Activated CD4-positive, alpha-beta T cell treated with anti-CD3 and anti-CD28 coated beads for 36 hours (primary cell): ENCODE measurements at places on chromosomes 7 and 10.

GRCh38 chr7:138166681-138167080 lies 90.4 kb downstream of the AKR1D1 start:
- no peak for DNase-seq

- no peak for DNase-seq
These were observed 282.8 kb downstream of the RPS24 start for GRCh38 chr10:78316451-78316931.

GRCh38 chr7:157013101-157013500 lies 2.6 kb upstream of the MNX1 start:
- DNase-seq: no peak

DNA sequence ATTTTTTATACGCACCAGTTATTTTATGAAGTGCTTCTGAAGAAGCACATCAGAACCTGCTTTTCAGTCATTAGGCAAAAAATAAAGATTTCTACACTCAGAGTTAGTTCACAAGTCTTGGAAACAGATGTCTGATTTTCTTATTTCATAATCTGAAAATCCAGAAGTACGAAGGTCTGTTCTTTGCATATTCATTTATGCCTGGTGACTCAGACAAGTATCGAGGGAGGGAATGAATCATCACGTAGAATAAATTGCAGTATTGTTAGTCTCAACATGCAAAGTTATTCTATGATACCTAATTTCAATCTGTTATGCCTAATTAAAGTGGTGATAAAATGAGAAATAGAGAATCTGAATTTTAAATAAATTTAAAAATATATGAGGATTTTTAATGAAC lies 113.6 kb upstream of the SEM1 start:
- no peak for DNase-seq

- DNase-seq: peak; percentile 86
These were observed 2.2 kb downstream of the CYP17A1 start for GRCh38 chr10:102835007-102835482.

DNA sequence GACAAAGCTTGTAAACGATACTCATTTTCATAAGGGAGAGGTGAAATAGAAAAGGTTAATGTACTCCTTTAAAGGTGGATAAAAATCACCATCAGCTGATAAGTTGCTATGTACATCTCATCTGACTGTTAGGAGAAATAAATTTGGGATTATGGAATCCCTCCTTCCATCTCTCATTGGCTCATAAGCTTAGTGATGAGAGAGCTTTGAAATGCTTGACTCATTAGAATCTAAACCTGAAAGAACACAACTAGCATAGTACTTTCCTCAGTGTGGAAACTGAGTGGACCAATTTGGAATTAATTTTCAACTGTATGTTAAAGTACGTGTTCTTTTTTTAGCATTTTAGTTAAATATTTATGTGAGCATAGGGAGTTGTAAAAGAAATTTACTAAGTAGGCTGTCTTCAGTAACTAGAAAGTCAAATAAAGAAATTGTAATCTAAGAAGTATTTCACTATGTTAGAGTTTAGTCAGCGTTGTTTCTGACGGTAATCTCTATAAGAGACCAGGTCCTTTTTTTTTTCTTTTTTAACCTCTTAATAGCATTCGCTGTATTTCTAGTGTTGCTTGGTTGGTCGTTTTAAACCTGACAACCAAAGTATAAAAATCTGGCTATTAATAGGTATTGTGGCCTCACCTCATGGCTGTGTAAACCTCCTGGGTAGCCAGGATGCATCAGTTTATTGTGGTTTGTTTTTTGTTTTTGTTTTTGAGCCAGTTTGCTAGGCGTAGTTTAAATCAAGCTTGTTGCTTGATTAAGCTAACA lies 34.4 kb downstream of the FHIP2A start:
- no peak for DNase-seq

DNA sequence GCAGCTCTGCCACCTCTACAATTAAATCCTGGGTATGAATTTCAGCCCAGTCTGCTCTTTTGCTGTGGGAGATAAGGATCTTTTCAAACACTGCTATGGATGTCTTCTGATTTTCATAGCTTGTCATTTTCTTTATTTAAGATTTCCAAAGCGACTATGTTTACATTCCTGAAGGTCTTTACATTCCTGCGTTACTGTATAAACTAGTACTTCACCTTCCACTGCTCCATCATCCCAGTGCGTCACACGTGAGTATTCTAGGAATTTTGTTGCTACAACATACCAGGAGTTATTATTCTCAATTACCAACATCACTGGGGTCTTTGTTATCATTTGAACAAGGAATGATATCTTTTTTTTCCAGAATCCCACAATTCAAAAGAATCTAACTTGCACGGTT lies 944.7 kb downstream of the SORCS3 start:
- no peak for DNase-seq

GRCh38 chr10:101687071-101687658 lies 7.8 kb downstream of the FBXW4 start:
- no peak for DNase-seq

DNA sequence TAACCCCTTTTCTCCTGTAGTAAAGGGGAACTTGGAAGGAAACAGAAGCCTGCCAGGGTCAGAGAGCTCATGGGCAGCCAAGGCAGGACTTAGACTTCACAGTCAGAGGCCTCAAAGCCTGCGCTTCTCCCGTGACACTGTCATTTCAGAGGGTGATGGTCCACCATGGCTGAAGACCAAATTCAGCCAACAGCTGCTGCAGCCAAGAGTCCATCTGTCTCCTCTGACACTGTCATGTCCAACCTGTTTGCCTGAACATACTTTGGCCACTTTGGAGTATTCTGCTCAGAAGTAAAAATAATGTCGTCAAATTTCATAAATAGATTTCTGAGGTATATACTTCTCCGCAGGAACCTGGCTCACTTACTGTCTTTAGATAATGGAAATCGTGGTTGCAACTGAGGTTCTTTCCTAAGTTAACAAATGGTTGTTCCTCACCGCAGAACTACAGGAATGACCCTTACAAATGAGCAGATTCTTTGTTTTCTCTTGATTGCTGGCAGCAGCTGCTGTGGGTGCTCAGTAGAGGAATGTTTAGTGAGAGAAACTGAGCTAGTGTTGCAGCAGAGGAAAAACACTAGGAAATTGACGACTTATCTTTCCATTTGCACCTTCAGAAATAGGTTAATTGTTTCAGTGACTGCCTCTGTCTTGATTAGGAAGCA lies 626.5 kb downstream of the SDK1 start:
- no peak for DNase-seq

DNA sequence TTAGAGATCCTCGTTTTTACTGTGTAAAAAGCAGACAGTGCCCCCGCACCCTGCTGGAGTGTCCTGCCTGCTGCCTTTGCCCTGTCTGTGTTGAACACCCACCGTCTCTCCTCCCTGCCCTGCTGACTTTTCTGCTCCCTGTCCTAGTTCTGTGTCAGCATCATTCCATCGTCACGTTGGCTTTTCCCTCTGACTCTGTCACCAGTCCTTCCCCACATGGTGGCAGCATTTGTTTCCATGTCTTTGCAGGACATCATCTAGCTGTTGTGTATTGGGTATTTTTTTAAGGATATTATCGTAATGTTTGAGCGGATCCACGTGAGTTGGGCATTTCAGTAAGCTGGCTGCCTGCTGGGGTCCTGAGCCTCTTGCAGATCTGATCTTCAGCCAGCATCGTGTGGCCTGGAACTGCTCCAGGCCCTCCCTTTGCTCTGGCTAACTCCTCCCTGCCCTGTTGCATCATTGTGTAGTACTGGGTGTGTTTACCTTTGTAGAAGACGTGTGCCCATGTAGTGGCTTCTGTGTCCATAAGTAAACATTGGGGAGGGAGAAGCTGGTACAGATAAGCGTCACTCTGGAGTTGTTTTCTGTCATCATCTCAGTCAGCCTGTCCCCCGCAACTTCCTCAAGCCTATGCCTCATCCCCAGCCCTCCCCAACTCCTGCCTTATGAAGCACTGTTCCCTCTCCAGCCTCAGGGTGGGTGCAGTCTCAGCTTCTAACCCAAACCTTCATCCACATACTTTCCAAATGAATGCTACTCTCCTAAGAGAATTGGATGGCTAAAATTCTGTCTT lies 44.3 kb downstream of the TRRAP start:
- DNase-seq: no peak

- DNase-seq: no peak
These were observed 16.8 kb upstream of the CRTAC1 start for GRCh38 chr10:98047009-98047741.

GRCh38 chr10:128416231-128416630 lies 290.0 kb upstream of the MKI67 start:
- no peak for DNase-seq

DNA sequence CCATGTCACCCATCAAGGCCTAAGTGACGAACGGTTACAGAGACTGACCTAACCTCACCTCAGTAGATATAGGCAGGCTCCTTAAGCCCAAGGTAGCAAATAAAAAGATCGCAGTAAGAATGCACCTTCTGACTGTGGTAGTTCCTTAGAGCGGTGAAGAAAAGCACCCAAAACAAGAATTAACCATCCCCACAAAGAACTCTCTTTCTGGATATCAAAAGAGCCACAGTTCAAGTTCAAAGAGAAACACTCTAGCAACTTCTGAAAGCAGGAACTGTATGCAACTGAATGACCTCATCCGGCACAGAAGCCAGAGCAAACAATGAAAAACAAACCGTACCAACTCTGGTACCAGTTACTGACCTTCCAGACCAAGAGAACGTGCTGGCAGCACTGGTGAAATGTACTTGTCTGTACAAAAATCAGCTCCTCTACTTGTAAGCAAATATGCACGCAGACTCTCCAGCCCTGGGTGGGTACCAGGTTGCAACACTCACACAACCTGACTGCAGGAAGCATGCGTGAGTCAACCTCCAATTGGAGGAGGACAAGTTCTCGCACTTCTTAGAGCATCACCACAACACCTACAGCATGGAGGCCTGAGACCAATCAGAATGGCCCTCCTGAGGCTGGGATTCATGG lies 202.7 kb downstream of the FAM107B start:
- peak; percentile 78 for DNase-seq

DNA sequence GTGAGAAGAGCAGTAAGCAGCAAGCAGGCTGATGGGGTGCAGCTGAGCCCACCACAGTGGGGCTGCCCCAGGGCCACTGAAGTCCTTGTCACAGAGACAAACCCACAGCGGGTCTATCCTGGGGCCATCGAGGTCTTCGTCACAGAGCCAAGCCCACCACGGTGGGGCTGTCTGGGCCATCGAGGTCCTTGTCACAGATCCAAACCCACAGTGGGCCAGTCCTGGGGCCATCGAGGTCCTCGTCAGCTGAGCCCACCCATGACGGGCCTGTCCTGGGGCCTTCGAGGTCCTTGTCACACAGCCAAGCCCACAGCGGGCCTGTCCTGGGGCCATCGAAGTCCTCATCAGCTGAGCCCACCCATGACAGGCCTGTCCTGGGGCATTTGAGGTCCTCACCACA lies 549.9 kb downstream of the DNAJB6 start:
- no peak for DNase-seq

DNA sequence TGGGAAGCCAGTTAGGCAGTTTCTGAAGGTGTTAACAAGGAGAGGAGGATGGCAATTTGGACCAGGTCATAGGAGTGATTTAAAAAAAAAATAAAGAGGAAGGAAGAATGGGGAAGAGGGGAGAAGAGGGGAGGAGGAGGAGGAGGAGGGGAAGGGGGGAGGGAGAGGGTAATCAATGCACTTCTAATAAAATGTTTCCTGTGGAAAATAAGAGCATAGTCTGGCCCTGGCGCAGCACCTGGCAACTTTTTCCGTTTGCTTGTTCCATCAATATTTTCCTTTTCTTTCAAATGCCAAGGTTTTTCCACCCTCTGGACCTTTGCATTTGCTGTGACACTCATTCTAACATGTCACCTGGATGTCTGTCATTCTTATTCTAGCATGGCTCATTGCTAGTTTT lies 308.2 kb downstream of the PPP1R3A start:
- no peak for DNase-seq

- no peak for DNase-seq
These were observed 61.1 kb upstream of the CALD1 start for GRCh38 chr7:134718211-134718875.

DNA sequence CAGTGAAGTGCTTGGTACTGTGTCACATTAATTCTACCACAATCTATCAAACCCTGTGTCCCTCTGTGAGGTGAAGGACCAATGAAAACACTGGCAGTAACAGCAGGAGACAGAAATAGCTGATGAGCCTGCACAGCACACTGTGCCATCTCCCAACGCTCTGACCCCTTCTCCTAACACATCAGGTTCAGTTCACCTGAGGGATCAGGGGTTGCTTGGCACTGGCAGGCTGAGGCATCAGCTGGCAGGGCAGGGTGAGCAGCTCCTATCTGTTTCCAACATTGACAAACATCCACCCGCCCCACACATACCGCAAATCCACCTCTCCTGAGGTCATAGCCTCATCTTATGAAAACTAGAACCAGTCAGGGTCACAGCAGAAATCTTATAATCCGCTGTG lies 120.9 kb downstream of the ICA1 start:
- no peak for DNase-seq

- DNase-seq: peak; percentile 85
These were observed 47.4 kb upstream of the PRKAR1B start for GRCh38 chr7:774161-775109.

DNA sequence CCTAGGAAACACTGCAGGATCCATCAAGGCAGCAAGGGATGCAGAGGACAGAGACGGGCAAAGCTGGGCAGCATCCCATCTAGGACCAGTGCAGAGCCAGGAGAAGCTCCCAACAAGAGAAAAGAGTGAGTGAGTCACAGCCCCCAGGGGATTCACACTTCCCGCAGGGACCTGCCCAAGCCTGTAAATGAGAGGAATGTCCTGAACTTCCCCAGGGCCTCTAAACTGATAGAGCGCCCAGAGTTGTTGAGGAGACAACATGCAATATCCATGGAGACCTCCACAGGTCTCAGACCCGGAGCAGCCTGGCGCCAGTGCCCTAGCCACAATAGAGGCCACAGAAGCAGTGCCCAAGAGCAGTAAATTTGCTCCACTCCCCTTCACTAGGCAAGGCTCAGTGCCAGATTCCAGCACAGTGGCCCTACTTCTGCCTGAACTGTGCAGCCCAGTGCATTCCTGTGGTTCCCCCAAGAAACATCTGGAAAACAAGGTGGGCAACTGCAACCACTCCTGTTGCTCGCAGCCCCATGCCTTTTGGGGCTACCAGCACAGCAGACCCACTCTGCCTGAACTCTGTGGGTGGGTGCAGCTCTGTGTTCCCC lies 567.5 kb downstream of the POM121L12 start:
- DNase-seq: no peak

DNA sequence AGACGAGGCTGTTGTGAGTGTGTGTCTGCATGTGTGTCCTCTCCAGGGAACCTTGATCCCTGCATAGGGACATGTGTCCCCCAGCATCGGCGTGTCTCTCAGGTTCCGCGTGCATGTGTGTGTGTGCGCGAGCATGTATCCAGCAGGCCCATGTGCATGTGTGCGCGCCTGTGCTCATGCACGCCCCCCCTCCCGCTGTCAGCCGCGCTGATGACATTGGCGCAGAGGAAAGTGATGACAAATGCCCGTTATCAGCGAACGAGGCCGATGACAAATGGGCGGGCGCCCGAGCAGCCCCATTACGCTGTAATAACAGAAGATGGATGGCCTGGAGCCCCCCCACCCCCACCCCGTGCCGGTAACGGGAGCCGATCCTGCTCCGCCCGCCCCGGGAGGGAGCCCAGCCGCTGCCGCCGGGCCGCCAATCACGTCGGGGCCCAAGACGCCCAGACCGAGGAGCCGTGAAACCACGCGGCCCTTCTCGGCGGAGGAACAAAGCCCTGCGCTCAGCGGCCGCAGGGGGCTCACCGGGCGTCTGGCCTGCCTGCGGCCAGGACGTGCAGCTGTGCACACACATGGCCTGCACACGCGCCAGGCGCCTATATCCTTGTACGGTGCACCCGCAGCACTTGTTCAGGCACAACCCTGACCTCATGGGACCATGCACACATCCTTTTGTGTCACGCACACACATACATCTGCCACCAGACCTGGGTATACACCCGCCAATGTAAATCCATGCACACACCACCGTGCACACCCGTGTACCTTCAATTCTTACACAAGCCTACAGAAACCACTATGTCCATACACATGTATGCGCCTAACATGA lies 21.5 kb downstream of the POLL start:
- peak; percentile 49 for DNase-seq
